Metanephros (tissue), 2 donors: ENCODE measurements at places on chromosomes 5 and 9. TPM values are rescaled to one million over a fixed set of nuclear protein-coding genes. Genes with fewer than 3 reads are reported as not detected.

ARHGEF37 gene
- total RNA-seq, result 6.9 TPM

LHFPL2 gene
- 62.5 TPM for total RNA-seq

PPP3R2 gene
- 0.23 TPM for total RNA-seq

CBY3 gene
- 0.58 TPM for total RNA-seq

EPB41L4A gene
- total RNA-seq, result 33.3 TPM

SLC34A3 gene
- total RNA-seq, result 3.0 TPM

ZDHHC11 gene
- total RNA-seq, result 14.9 TPM

ELAVL2 gene
- 2.0 TPM for total RNA-seq

SNCAIP gene
- 34.0 TPM for total RNA-seq

GBGT1 gene
- 5.6 TPM for total RNA-seq
